ENCODE measurements at places on chromosomes 2 and 18.

DNA sequence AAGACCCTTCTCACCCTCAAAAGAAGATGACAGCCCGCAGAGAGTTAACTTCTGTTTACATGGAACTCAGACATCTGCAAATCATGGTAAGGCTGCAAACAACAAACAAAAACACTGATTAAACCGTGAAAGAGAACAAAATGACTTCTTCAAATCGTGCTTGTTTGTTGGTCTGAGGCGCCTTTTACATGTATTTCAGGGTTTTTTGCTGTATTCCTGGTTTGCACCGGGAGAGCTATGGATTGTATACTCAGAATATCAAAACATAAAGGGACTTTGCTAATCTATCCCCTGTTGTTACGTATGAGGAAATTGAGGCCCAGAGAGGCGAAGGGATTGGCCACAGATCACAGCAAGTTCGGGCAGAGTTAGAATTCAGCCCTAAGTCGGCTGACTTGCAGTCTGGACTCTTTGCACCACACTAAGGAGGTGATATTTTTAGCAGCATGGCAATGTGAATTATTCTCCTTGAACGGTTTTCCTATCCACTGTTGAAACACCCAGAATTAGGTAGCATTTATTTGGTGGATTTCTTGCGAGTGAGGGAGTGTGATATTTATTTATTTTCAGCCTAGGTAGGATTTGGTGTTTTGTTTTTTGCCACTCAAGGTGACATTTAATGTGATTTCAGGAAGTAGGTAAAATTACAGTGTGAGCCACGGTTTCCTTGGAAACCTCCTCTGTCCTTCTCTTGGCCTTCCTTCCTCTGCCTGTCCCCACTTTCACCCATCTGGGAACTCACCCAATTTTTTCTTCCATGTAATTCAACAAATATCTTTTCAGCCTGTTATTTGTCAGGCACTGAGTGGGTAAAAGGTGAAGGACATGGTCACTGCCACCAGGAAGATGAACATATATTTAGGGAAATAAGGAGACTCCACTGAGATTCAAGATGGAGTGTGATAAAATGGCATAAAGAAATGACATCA, 980 bp upstream of the PDE6D start:
- DNase-seq, result no peak

- DNase-seq, result no peak
Measured at GRCh38 chr2:216365518-216365917, 6.8 kb downstream of the MARCHF4 start.

DNA sequence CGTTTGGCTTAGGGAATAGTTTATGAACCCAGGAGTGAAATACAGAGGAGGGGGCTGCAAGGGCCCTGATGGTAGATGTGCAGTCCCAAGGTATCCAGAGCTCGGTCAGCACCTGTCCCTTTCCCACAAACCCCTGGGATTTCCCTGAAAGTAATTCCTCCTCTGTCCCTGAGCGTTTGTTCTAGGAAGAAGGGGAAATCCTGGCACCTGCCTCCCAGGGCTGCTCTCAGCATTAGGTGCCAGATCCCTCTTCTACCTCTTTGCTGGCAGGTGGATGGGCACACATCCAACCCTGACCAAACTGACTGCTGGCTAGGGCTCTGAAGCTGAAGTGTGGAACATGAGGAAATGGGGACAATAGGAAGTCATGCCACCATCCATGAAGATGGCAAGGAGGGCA, 824.0 kb downstream of the SLC4A3 start:
- no peak for DNase-seq

DNA sequence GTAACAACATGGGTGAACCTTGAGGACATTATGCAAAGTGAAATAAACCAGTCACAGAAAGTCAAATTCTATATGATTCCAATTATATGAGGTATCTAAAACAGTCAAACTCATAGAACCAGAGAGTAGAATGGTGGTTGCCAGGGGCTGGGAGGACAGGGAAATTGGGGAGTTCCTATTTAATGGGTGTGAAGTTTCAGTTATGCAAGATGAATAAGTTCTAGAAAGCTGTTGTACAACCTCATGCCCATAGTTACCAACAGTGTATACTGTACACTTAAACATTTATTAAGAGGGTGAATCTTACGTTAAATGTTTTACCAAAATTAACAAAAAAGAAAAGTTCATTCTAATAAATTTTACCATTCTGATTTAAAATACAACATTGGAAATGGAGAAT, 92.7 kb upstream of the WDSUB1 start:
- no peak for DNase-seq

GRCh38 chr18:60585670-60586069, 213.1 kb upstream of the MC4R start:
- no peak for DNase-seq

DNA sequence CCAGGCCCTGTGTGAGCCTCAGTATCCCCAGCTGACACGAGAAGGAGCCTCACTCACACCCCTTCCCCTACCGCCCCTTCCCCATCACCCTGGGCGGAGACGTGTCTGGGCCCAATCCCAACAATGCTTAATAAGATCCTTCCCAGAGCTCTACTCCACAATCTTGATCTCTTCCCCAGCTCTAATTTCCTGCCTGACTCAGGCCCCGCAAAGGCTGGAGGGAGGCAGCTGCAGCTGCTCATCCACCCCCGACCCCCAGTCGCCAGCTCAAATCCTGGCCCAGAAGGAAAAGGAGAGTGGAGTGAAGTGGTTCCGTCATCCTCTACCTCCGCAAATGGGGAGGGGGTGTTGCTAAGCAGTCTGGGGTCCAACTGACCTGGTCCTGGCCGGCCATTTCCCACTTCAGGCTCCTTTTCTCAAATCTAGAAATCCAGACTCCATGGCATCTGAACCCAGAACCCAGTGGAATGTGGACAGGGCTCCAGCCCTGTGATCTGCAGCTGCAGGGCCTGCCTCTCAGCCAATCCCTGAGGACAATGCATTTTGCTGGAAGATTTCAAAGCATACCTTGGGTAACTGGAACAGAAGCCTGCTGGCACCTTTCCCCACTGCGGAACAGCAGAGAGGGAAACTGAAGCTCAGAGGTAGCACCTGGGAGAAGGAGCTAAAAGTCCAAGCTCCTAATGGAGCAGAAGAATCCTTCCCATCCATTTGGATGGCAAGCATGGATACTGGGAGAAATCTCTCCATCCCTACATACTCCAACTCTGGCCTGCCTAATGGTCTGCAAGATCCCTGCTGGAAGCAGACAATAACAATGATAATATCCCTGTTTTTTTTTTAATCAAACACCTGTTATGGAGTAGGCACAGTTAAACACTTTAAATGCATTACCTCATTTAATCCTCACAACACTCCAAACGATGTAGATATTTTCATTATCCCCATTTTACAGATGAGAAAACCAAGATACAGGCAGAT, 5.6 kb upstream of the TNS1 start:
- no peak for DNase-seq

GRCh38 chr2:80560326-80560725, 255.8 kb upstream of the LRRTM1 start:
- no peak for DNase-seq

- no peak for DNase-seq
Measured at GRCh38 chr2:241728627-241729026, 5.8 kb upstream of the D2HGDH start.

- no peak for DNase-seq
Measured at GRCh38 chr2:12619975-12620374, 96.8 kb upstream of the TRIB2 start.

DNA sequence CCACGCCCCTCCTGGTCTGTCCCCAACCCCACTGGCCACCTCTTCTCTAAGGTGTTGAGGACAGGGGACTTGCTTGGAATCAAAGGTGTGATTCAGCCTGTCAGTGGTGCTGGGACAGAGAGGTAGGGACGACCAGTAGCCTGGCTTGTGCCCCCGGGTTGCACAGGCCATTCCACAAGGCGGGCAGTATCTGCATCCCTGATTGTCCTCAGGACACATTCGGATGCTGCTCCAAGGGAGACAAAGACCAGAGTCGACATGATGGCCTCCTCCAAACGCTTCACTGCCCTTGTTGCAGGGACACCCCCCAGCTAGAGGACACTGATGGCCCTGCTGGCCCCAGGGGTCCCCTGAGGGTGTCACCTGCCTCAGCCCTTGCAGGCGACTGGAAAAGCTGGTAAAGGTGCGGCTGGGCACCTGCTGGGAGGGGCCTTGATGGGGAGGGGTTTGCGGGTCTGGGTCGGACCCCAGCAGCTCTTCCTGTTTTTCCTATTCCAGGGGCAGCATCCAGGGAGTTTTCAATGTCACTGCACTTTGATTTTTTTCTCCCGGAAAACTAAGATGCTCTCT, 98.0 kb downstream of the PTGR3 start:
- DNase-seq, result no peak

GRCh38 chr2:152740743-152741328, 22.4 kb downstream of the ARL6IP6 start:
- no peak for DNase-seq

DNA sequence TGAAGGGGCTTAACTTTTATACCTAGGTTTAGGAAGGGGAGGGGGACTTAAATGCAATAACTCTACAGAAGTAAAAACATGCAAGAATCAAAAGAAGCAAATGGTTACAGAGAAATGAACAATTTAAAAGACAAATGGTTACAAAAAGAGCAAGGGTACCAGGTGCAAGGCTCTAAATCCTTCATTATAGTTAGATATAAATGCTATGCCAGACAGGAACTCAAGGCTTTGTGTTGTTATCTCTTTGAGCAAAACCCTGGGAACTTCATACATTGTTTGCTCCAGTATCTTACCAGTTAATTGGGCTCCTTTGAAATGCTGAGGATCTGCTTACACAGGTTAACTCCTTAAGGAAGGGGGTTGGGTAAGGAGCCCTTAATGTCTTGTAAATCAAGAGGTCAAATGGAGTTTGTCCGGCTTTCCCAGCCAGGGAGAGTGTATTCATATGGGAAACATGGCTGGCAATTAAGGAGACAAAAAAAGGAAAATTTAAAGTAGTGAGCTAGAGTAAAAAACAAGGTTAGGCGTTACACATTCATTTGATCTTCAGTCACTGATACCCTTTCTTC, 347.5 kb downstream of the CELF4 start:
- no peak for DNase-seq

- peak; percentile 70 for DNase-seq
Measured at GRCh38 chr18:11851806-11852337, 659 bp downstream of the CHMP1B start.

DNA sequence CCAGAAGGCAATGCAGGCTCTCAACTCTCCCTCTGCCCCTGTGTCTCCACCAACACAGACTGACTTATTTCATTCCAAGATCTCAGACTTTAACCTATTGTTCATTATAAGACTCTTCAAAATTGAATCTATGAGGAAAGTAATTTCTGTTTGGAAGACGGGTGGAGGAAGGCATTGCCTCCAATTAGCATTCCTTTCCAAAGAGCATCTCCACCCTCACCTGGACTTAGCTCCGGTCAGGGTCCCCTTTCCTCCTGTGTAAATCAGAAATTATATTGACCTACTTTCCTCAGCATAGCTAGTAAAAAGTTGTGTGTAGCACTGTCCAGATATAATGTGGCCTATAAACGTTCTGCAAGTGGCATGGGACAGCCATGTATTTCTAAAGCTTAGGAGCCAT, 230.4 kb upstream of the ACVR2A start:
- DNase-seq, result no peak

GRCh38 chr2:56522605-56523089, 338.9 kb downstream of the CCDC85A start:
- DNase-seq, result no peak

- no peak for DNase-seq
Measured at GRCh38 chr18:45974088-45974536, 7.0 kb upstream of the EPG5 start.

GRCh38 chr18:21112543-21113105, 1.0 kb upstream of the ROCK1 start:
- DNase-seq, result no peak

DNA sequence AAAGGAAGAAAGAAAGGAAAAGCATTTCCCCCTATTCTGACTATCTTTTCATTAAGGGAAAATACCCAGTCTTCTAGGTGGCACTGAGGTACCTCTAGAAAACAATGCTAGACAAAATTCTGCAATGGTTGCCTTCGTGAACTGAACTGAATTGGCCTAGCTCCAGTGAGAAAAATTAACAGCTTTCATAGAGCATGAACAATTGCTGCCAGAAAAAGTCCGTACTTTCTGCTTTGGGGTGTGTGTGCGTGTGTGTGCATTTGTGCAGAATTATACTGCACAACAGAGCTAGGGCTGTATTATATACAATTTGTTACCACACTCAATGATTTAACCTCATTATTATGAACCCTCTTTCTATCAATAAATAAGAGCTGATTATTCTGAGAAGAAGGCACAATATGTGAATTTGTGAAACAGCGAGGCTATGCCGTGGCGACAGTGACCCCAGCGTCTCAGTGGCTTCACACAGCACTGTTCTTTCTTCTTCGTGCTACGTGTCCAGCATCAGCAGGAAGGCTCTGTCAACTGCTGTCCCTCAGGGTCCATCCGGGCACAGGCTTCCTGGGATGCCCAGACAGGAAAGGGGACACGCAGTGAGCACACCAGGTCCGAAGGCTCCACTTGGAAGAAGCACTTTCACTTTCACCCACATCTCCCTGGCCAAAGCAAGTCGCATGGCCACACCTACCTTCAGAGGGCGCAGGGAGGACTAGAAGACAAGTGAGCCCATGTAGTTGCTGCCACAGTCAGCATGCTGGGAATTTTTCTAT, 47.5 kb downstream of the PTGR3 start:
- no peak for DNase-seq

- no peak for DNase-seq
Measured at GRCh38 chr2:1588051-1588977, 156.0 kb downstream of the PXDN start.

GRCh38 chr2:66509326-66509811, 74.4 kb downstream of the MEIS1 start:
- no peak for DNase-seq

- peak; percentile 84 for DNase-seq
Measured at GRCh38 chr2:164841719-164842623, at the start of gene COBLL1. TSS of gene COBLL1 (minus strand) at chr2:164841823. CDS start at chr2:164841196, 627 bp downstream.

GRCh38 chr2:6835467-6835866, 30.2 kb downstream of the CMPK2 start:
- DNase-seq, result no peak

DNA sequence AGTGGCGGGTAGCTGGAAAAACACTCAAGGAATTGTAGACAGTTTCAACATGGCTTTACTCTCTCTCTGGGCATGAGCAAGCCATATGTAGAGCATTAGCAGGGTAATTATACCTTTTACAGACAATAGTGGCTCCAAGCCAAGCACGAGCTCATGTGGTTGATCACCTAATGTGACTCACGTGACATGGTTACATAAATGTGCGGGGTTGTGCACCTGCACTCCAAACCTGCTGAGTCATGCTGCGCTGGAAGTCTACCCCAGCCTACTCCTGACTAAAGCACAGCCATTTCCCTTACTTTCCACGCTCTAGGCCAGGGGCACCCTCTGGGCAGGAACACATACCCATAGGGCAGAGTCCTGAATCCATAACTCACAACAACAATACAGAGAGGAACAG, 232.8 kb downstream of the MBD5 start:
- DNase-seq, result no peak

All from left forelimb (tissue), 1 donor.